Activated CD8-positive, alpha-beta memory T cell treated with anti-CD3 and anti-CD28 coated beads, Interleukin-2, amount 50 U/mL, for 4 hours (primary cell): ENCODE measurements at places on chromosomes 4 and X.

DNA sequence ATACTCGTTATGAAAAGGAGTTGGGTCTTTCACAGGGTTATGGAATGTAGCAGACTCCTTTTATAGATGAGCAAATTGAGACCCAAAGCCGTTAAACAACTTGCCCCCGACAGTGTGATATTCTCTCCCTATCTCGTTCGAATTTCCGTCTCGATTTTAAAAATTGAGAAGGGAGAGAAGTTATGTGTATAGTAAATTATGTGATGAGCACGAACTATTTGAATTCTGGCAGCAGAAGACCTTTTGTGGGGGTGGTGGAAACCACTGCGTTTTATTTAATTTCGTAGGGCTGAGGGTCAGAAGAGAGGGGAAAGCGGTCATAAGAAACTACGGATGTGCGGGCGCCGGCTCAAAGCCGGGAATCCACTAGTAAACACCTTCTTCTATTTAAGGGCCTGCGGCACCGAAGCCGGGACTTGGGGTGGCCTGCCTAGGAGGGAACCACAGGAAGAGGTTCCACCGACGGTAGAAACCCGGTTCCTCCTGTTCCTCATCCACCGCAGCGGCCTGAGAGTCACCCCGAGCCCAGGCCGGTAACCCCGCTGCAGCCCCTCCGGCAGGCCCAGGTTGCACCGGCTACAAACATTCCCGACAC is 1.5 kb upstream of the DDX3X start:
- no peak for DNase-seq

DNA sequence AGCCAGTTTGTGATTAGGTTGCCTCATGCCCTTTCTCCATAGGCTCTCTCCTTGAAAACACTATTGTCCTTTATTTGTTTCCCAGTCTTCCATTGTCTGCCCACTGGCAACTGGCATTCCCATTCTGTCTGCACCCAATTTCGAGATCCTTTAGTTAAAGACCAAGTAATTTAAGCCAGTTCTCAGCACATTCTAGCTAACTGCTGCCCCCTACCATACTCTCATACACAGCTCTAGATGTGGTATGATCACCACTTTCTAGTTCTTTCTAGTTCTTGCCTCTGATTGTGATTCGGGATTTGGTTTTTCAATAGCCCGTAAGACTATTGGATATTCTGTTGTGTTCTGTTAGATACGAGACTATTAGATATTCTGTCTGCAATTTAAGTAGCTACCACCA is 135.8 kb upstream of the TRPC5 start:
- DNase-seq = no peak

DNA sequence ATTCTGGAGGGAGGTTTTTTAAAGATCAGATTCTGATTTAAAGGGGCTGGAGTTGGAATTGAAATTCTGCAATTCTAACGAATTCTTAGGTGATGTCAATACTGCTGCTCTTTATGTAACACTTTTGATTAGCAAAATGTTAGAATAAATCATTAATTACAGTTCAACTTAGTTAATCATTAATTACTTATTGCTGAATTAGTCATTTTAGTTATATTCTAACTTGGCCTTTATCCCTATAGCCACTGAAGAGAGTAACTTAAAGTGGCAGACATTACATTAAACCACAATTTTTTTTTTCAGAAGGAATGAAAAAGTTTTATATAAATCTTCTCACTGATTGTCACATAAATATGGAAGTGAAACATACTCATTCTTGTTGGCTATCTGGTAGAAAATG is 206.6 kb upstream of the ITM2A start:
- DNase-seq = no peak

DNA sequence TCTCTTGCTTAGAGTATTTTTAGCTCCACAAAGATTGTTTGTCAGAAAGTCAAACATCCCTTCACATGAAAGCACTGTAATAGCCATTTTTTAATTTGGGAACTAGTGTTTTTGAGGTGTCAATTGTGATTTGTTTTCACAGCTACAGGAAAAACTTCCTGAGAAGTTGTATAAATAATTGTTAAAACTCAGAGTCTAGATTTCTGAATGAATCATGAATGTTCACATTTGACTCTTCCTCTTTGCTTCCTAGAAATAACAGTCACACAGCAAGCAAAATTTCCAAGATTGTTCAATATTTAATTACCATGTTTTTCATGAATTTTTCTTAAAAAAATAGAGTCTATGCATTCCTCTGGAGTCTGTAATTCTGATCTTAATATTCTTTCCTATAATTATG is 156.9 kb upstream of the SLC7A11 start:
- DNase-seq = no peak

DNA sequence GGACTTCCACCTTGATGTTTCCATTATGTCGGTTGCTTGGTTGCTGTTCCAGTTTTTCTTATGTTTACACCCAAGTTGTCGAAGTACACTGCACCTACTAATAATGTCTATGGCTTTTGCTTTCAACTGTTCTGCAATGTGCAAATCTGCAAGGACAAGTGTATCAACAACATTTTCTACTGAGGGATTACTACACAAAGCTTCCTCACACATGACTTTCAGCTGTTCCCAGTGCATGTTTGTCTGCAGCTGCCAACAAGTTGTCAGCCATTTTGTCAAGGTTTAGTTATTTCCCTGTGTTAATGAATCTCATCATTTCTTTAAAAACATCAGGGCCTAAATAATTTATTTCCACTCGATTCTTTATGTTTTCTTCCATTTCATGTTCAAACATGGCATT is 45.4 kb upstream of the UGT2A3 start:
- no peak for DNase-seq

DNA sequence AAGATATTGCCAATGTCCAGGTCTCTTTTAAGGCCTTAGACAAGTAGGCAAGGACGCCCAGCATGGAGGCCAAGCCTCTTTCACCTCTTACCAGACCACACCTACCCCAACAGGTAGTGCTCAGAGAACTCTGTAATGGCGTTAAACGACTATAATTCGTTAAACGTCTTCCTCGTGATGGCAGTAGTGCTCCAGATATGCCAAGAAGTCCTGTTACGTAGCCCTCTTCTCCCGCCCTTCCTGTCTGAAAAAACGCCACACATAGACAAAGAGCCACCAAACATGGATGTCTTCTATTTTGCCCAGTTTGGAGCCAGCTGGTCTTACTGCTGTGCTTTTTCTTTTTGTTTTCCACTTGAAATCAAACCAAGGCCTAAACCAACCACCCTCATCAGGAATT is 190.7 kb downstream of the OR13H1 start:
- peak; percentile 72 for DNase-seq

- DNase-seq = peak; percentile 16
These were observed 41.5 kb downstream of the DTHD1 start for GRCh38 chr4:36322921-36323354.

GRCh38 chr4:75016472-75016871 is 83.6 kb downstream of the PARM1 start:
- no peak for DNase-seq

GRCh38 chr4:7384929-7385890 is 49.5 kb downstream of the PSAPL1 start:
- DNase-seq = no peak

- DNase-seq = no peak
These were observed 5.5 kb downstream of the USO1 start for GRCh38 chr4:75729836-75730235.

DNA sequence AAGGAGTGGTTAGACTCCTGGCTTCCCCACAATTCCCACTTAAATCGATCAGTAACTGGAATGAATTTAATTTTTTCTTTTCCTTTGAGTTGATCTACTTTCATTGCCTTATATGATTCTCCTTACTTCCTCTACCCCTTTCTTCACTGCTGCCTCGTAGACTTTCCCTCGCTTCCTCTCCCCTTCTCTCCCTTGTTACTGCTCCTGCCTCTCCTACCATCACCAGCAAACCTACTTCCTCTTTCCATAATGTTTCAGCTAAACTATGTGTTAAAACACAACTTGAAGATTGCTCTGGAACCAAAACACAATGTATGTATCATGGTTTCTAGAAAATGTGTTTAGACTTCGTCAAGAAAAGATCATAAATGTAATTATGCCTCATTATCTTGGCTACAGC is 132.0 kb upstream of the TET2 start:
- DNase-seq = no peak

DNA sequence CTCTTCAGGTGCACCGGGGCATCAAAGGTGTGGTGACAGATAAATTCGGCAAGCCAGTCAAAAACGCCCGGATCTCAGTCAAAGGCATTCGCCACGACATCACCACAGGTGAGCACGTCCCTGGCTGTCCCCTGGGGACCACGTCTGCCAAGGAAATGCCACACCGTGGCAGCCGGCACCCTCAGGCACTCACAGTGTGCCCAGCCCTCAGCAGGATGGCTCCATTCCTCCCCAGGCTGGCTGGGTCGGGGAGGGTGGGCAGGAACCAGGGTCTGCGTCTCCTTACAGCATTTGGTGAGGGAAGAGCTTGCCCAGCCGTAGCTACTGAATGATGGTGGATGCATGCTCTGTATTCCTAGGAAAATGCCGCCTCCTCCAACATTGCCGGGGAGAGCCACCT is 25.9 kb downstream of the CPZ start:
- DNase-seq = no peak

DNA sequence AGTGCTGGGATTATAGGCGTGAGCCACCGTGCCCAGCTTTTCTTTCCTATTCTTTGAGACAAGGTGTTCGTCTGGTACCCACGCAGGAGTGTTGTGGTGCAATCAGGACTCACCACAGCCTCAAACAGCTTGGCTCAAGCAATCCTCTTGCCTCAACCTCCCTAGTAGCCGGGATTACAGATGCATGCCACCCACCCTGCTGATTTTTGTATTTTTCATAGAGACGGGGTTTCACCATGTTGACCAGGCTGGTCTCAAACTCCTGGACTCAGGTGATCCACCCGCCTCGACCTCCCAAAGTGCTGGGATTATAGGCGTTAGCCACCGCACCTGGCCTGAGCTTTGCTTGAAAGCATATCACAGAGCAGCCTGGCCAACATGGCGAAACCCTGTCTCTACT is 1.5 kb upstream of the CRLF2 start:
- no peak for DNase-seq
